Type B pancreatic cell (in vitro differentiated cells): ENCODE measurements at places on chromosomes 3 and 15. TPM values are rescaled to one million over a fixed set of nuclear protein-coding genes. Genes with fewer than 3 reads are reported as not detected.

- no peak overlapping the region for H3K27ac ChIP-seq
- no peak for DNase-seq
- peaks cover 16% of the 10 kb centered on the region for H3K27me3 ChIP-seq
- no peak overlapping the region for H3K4me3 ChIP-seq
- no peaks in the 10 kb centered on the region for H3K4me1 ChIP-seq
Measured at GRCh38 chr3:98553753-98554152, 22.0 kb downstream of the GPR15 start.

GRCh38 chr15:83914906-83915305, 261.0 kb downstream of the ADAMTSL3 start:
- no peak overlapping the region for H3K27ac ChIP-seq
- no peaks in the 10 kb centered on the region for H3K4me1 ChIP-seq
- H3K4me3 ChIP-seq, result no peak overlapping the region

C3orf20 gene
- total RNA-seq, result 0.12 and 0.24 TPM in 2 replicates

GLT8D1 gene
- 66.1 and 72.7 TPM in 2 replicates for total RNA-seq

CYP11A1 gene
- 0.80 and 1.0 TPM in 2 replicates for total RNA-seq

DNA sequence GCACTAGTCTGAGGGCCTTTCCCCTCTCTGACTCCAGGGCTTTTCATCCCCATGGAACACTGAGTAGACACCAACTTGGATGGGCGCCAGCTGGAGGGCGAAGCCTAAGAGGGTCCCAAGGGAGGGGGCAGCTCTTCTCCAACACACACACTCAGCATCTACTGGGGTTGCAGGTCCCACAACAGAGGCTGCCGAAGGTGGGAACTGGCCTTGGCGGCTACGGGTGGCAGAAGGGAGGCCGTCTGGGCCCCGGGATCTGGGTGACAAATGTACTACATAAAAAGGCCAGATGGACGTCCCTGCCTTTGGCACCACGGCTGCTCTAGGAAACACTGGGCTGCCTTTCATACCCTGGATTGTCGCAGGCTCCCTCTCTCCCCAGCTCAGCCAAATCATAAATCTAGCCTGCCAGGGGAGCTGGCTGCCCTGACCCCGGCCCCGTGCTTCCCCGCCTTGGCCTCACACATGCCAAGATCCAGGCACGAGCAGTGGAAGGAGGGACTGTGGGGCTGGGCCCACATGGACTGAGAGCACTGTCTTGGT, 31.5 kb downstream of the SEMA5B start:
- DNase-seq, result no peak
- peaks cover 38% of the 10 kb centered on the region for H3K27me3 ChIP-seq
- H3K36me3 ChIP-seq, result no peaks in the 10 kb centered on the region
- no peak overlapping the region for H3K4me3 ChIP-seq

SPINK8 gene
- 1.5 TPM in 1 of 2 replicates, not detected in the other for total RNA-seq

LRRC34 gene
- 2.7 and 4.0 TPM in 2 replicates for total RNA-seq

GRCh38 chr3:172836390-172836997, 86.0 kb downstream of the ECT2 start:
- DNase-seq, result no peak
- no peak overlapping the region for H3K4me3 ChIP-seq
- peaks cover 3% of the 10 kb centered on the region for H3K27me3 ChIP-seq
- no peaks in the 10 kb centered on the region for H3K4me1 ChIP-seq
- no peaks in the 10 kb centered on the region for H3K36me3 ChIP-seq

DNA sequence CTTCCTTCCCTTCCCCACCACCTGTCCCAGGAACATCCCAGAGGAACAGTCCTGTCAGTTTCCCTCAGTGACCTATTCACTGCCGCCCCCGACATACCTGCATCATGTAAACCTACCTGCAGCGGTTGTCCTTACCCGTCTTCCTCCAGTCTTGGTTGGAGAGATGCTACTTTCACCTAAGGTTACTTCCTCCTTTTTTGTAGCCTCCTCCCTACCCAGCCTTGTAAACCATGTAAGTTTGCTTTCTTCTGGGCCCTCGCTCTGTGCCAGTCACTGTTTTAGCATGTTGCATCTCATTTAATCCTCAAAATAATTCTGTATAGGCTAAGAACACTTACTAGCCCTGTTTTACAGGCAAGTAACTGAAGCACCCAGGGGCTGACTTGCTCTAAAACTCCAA, 58.3 kb downstream of the GPR171 start:
- H3K4me1 ChIP-seq, result no peaks in the 10 kb centered on the region
- H3K27ac ChIP-seq, result no peak overlapping the region
- peaks cover 2% of the 10 kb centered on the region for H3K27me3 ChIP-seq
- no peaks in the 10 kb centered on the region for H3K36me3 ChIP-seq
- no peak overlapping the region for H3K4me3 ChIP-seq
